Omental fat pad (tissue), 4 donors: ENCODE measurements at places on chromosomes 7 and 10. TPM values are rescaled to one million over a fixed set of nuclear protein-coding genes. Genes with fewer than 3 reads are reported as not detected.

GRCh38 chr7:47035522-47035921, 546.4 kb downstream of the TNS3 start:
- DNase-seq: no peak

DNA sequence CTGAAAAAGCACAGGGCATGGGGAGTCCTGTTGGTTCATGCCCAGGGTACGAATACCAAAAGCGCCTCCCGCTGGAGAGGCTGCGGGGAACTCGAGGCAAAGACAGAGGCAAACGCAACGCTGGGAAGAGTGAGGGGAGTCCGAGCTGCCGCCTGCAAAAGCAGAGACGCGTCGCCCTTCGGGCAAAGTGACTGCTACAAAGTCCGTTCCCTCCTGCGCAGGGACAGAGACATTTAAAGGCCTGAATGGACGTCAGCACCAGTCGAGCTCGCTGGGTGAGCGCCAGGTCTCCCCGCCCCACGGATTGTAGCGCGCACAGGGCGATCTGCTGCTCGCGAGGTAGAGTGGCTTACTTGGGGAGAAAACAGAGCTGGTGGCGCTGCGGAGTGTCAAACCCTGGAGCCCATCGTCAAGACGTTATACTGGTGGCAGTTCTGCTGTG, 732.8 kb downstream of the ZWINT start:
- DNase-seq: no peak

DNA sequence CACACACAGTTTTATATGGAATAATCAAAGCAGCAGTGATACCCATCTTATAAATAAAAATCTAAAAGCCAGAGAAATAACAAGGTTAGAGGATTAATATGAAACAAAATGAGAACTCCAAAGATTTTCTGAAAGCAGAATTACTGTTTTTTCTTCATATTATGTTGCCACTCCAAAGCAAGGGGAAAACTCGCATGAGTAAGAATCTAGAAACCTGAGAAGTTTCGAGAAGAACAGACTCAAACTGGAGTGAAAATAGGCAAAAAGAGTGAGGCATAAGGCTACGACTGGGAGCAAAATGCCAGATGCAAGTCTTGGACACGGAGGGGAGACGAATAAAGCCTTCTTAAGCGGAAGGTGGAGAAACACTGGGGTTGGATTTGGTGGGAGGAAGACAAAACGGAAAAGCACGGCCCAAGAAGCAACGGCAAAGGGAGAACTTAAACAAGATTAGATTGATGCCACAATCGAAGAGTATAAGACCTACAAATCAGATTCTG, 923 bp downstream of the TNPO3 start:
- no peak for DNase-seq

DNA sequence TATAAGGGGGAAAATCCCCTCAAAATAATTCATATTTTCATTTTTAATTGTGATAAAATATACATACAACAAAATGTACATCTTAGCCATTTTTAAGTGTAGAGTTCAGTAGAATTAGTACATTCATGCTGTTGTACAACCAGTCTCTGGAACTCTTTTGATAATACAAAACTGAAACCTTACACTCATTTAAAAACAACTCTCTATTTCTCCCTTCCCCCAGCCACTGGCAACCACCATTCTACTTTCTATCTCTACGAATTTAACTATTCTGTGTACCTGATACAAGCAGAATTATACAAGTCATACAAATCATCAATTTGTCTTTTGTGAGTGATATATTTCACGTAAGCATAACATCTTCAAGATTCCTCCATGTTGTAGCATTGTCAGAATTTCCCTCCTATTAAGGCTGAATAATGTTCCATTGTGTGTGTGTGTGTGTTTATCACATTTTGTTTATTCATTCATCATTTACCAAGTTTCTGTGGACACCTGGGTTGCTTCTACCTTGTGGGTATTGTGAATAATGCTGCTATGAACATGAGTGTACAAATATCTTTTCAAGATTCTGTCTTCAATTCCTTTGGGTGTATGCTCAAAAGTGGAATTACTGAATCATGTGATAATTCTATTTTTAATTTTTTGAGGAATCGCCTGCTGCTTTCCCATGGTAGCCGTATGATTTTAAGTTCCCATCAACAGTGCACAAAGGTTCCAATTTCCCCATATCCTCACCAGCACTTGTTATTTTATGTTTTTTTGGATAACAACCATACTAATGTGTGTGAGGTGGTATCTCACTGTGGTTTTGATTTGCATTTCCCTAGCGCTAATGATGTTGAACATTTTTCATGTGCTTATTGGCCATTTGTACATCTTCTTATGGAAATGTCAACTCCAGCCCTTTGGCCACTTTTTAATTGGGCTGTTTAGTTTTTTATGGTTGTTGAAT, 4.7 kb upstream of the EBLN1 start:
- DNase-seq: no peak

- DNase-seq: no peak
Measured at GRCh38 chr10:95456516-95456915, 104.7 kb downstream of the SORBS1 start.

- no peak for DNase-seq
Measured at GRCh38 chr7:23893176-23893941, 183.3 kb downstream of the STK31 start.

DNA sequence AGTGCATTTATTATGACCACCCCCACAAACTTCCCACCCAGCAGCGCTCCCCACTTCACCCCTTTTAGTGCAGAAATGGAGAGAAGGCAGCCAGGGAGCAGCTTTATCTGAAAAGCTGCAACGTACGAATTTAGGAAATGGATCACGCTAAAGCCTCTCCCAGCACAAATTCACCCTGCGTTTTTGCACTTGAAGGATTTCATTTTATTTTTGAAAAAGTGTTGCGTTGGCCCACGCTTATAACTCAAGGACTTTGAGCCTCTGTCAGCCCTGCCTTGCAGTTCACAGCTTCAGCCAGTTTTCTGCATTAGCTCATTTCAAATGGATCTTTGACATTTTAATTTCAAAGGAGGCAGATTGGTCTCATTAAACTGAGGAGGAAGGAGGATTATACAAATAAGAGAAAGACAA, 556.1 kb downstream of the KCNMA1 start:
- no peak for DNase-seq

DNA sequence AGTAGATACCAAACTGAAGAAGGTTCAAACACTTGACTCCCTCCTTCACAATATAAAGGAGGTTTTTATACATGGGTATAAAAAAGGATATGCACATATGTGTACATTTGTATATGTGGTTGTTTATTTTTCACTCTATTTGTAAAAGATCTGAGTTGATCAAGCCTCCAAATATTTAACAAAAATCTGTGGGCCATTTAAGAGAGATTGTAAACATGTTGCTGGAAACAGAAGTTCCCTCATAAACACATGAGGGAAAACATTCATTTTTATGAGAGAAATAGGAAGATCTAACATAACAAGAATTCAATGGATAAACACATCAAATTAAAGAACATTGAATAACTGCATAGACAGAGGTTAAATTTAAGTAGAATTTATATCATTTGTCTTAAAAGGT, 81.7 kb downstream of the COL28A1 start:
- DNase-seq: no peak

- no peak for DNase-seq
Measured at GRCh38 chr10:97336942-97337831, 2.7 kb upstream of the FRAT2 start.

- DNase-seq: no peak
Measured at GRCh38 chr7:136050462-136050847, 73.3 kb upstream of the MTPN start.

GRCh38 chr10:59750155-59750945, 2.9 kb downstream of the MRLN start:
- no peak for DNase-seq

- DNase-seq: no peak
Measured at GRCh38 chr7:22005151-22005550, 59.5 kb upstream of the CDCA7L start.

- DNase-seq: no peak
Measured at GRCh38 chr10:126439942-126440341, 51.7 kb upstream of the ADAM12 start.

GRCh38 chr10:14703631-14704001, 71.1 kb downstream of the FAM107B start:
- no peak for DNase-seq

DNA sequence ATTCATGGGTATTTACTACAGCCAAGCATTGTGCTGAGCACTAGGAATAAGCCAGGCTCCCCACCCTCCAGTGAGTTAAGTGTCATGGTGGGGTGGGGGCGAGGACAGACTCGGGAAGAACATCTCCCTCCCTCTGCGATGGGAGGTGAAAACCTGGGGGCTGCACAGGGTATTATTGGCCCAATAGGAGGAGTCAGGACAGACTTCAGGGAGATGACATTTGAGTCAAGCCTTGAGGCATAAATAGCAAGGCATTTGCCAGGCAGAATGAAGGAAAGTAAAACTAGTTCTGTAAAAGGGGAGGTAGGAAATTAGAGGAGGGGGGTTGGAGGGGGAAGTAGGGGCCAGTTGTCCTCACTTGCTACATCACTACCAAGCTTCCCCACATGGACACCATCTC, 18.9 kb downstream of the NKX2-3 start:
- no peak for DNase-seq

DNA sequence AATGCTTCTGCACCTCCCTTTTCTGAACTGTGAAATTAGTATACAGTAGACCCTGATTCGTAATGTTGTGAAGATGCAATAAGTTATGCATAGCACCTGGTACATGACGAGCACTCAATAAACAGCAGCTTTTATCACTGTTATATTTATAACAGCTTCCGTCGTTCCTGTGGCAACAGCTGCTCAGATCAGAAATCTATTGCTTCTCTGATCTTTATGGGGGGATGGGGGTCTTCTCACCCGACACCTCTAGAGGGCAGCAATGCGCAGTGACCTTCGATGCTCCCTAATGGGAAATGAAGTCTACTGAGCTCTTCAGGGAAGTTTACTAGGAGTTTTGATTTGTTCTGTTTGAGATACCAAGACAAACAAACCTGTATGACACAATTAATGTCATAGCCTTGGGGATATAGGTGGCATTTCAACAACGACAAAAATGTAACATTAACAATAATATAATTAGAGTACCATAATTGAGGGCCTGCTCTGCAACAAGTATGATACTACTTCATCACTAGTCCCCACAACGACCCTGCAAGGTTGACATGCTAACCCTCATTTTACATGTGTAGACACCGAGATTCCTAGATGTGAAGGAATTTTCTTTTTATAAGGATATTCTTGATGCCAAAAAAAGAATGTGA, 289.6 kb downstream of the SFMBT2 start:
- DNase-seq: no peak

- no peak for DNase-seq
Measured at GRCh38 chr7:25913598-25914224, 238.3 kb upstream of the NFE2L3 start.

- DNase-seq: no peak
Measured at GRCh38 chr7:98203261-98203963, 7.8 kb upstream of the BHLHA15 start.

DNA sequence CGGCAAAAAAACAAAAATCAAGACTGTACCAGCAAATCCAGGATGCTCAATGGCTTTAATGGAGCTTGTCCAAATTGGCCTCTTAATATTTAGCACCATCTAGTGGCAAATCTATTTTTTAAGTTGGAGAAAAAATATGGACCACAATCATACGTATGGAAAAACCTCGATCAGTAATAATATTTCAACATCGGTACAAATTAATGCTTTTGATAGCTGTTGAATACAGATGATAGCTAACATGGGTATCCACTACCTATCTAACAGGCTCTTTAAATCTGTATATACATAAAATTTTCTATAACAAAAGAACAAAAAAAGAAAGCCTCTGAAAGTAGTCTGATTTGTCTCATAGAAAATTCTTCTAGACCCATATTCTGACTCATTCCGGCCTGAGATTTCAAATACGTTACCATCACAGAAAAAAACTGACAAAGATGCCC, 29.2 kb downstream of the COA1 start:
- no peak for DNase-seq

DNA sequence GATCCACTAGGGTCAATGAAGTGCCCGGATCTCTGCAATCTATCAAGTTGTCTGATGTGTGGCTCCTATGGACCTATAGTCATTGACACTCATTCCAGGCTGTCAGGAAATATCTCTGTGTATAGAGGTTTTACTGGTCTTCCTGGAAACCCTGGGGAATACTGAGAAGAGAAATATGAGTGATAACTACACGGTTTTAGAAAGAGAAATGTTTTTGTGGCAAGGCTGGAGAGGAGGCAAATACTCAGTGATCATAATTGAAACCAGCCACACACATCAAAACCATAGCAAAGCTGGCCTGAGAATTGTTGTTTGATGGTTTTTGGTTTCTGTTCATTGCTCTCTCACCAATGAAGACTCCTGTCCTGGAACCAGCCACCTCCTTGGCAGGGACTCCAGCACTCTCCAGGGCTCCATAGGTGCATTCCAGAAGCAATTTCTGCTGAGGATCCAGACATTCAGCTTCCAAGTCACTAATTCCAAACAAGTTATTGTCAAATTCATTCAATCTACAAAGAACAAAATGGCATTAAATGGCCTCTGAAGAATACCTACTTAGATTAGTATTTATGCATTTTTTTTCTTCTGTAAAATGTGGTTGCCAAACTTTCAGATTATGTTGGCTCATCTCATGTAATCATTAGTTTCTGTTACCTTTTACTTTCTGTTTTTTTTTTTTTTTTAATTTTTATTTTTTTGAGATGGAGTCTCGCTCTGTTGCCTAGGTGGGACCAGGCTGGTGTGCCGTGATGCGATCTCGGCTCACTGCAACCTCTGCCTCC, 108.6 kb upstream of the ABI1 start:
- DNase-seq: no peak

GRCh38 chr7:13069841-13070240, 382.4 kb downstream of the ARL4A start:
- no peak for DNase-seq

GRCh38 chr7:97460433-97460832, 271.5 kb upstream of the TAC1 start:
- DNase-seq: no peak

- no peak for DNase-seq
Measured at GRCh38 chr10:68435803-68436202, 28.7 kb upstream of the RUFY2 start.

GRCh38 chr10:12701696-12702095, 299.8 kb downstream of the CCDC3 start:
- no peak for DNase-seq

The ABHD11 gene
- 13.9 TPM for total RNA-seq

The CCM2 gene
- total RNA-seq: 61.3 TPM

The JCAD gene
- total RNA-seq: 71.4 TPM

The AP4M1 gene
- total RNA-seq: 10.1 TPM

The CUTC gene
- 41.7 TPM for total RNA-seq

The RHEB gene
- 99.1 TPM for total RNA-seq

The EBLN1 gene
- total RNA-seq: not detected

The BAG3 gene
- 74.1 TPM for total RNA-seq

The GPR15LG gene
- not detected for total RNA-seq

The TRIL gene
- 15.1 TPM for total RNA-seq

The IL6 gene
- 20.6 TPM for total RNA-seq

The FOXP2 gene
- total RNA-seq: 7.2 TPM

The RAB19 gene
- 1.3 TPM for total RNA-seq

The CALHM3 gene
- total RNA-seq: not detected
